IMR-90 (cell line): ENCODE measurements at places on chromosomes 3 and 15. TPM values are rescaled to one million over a fixed set of nuclear protein-coding genes. Genes with fewer than 3 reads are reported as not detected.
A peak's percentile ranks its signal among the peaks of the same experiment; 100 is the strongest.

Gene ITGA11
- total RNA-seq, result 2.5 and 4.1 TPM in 2 replicates

Gene NDUFB5
- 17.2 and 40.0 TPM in 2 replicates for total RNA-seq

Gene GOLGA6D
- total RNA-seq, result not detected in 2 replicates

Gene NOX5
- total RNA-seq, result under 0.01 TPM in 1 of 2 replicates, not detected in the other

Gene ATP13A5
- total RNA-seq, result not detected in 2 replicates

DNA sequence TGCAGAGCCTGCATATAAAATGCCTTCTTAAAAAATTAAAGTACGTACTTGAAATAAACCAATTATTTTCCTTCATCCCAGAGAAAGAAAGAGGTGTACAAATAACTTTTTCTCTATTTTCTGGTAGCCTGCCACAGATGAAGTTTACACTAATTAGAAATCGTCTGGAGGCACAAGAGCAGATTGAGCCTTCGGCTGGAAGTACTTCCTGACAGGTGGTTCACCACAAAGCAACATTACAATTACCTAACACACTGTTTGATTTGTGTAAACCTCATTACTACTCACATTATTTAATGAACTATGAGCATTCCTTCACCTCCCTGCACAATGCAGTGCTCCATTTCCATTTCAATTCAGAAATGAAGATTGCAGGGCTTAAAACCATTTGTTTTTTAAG is 856.1 kb downstream of the SI start:
- DNase-seq, result no peak

GRCh38 chr15:62545467-62546227 is 380.6 kb upstream of the C2CD4B start:
- DNase-seq, result peak; percentile 42

GRCh38 chr15:99925661-99926461 is 192.6 kb upstream of the LYSMD4 start:
- DNase-seq, result no peak

DNA sequence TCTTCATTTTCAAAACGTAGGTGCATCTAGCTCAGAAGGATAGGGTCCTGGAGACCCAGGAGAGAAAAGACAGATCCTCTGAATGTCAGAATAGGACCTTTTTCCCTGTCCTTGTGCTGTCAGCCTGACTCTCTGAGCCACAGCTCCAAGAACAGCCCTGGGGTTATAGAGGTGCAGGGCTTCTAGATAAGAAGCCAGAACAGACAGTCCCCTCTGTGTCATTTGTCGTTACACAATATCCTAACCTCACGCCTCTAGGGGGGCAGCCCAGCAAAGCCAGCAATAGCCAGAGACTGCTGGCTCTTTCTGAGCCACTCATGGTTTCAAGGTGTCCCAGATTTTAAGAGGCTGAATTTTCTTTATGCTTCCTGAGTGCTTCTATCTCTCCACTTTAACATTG is 153.2 kb upstream of the THBS1 start:
- no peak for DNase-seq

GRCh38 chr3:58627570-58627885 is 39.0 kb downstream of the FAM3D start:
- no peak for DNase-seq

DNA sequence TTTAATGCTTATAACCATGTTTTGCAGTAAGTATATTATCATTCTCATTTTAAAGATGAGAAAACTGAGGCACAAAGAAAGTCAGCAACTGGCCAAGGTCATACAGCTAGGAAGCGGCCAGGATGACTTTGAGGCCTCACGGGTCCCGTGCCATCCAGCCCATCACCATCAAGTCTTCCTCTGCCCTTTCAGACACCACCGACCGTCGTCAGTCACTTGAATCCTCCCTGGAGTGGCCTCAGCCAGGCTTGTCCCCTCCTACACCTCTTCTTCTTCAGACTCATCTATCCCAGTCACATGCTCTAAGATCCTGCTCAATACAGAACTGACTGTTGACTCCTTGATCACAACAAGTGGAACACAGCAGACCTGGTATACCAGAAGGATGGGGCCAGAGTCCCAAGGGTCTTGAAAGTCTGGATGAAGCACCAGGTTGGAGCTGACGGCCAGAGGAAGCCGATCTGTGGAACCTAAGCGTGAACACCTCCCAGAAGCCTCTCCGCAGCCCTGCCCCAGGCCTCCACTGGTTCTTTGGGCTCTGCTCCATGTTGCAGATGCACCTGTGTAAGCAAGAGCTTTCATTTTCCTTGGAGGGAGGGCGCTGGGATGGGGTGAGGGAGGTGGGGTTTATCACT is 22.1 kb downstream of the ITGA11 start:
- no peak for DNase-seq

DNA sequence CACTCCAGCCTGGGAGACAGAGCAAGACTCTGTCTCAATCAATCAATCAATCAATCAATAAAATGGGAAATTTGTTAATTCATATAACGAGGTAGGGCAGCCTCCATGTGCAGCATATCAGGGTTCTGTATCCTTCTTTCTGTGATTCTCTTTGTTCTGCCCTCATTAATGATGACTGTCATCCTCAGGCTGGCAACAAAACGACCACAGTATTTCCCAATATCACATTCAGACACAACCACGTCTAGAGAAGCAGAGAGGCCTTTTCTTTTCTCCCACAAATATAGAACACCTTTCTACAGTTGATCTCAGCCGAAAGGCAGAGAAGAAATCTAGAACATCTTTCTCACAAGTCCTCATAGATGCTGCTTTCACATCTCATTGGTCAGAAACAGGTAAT is 11.2 kb downstream of the CEP19 start:
- DNase-seq, result no peak

- DNase-seq, result no peak
These were observed 40.2 kb upstream of the ATP13A5 start for GRCh38 chr3:193418576-193419373.

DNA sequence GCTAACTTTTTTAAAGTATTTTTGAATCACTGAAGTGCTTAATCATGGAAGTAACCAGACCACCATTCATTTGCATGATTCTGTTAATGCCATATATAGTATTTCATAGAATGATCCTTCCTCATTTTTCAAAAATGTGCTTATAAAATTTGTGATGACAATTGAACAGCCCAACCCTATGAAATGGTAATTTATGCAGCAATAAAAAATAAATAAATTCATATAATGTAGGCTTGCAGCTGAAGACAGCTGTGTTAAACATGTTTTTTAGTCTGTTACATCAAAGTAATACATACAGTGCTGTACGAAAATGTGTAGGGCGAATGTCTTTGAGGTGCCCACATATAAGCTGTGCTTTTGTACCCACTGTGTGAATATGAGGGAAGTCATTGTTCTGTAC is 131.7 kb downstream of the FILIP1L start:
- no peak for DNase-seq

DNA sequence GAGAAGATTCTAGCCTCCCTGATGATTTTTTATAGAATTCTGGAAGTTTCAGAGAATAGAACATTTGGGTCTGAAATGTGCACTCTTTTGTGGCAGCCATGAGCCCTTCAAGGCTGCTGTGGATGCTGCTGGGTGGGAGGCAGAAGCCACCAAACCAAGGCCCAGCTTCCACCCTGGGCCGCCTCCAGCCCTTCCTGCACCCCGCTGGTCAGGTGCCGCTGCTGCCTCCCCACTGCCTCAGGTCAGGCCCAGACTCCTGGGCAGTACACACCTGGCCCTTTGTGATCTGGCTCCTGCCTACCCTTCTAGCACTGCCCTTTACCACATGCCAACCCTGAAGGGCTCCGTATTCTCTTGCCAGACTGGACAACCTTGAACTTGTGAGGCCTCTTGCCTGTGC is 28.3 kb downstream of the PPCDC start:
- DNase-seq, result no peak

- peak; percentile 65 for DNase-seq
These were observed 93.9 kb downstream of the RBPMS2 start for GRCh38 chr15:64681424-64682024.

DNA sequence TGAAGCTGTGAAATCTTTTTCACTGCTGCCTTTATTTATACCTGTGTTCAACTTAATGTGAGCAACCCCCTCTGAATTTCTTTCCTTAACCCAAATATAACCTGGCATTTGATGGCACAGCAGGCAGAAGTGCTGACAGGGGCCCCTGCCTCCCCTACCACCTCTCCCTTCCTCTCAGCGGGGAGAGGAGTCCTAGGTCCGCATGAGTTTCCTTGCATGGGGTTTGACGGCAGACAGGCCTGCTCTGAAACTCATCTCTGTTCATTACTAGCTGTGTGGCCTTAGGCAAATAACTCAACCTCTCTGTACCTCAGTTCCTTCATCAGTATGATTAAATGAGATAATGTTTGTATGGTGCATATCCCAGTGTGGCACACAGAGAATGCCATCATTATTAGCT is 79.7 kb downstream of the SEC22A start:
- no peak for DNase-seq

DNA sequence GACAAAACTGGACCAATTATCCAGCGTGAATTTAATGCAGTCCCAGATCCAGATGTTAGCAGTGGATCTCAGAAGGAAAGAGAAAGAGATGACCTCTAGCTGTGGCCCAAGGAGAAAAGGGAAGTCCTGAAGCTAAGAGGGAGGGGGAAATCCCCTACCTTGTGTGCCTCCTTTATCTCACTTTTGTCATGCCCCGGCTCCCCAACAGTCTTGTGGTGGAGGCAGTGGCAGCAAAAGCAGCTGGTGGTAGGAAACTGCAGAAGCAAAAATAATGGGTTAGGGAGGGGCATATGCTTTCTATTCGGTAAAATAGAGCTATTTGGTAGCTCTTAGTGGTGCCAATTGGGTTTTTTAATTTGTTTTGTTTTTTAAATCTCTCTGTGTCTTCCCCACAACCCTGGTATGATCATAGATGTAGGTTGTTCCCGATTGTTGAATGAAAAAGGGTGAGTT is 56.5 kb downstream of the MCTP2 start:
- no peak for DNase-seq

GRCh38 chr15:91200101-91200754 is 100.2 kb downstream of the SV2B start:
- DNase-seq, result no peak

GRCh38 chr3:146138902-146139301 is 22.1 kb downstream of the PLOD2 start:
- no peak for DNase-seq

DNA sequence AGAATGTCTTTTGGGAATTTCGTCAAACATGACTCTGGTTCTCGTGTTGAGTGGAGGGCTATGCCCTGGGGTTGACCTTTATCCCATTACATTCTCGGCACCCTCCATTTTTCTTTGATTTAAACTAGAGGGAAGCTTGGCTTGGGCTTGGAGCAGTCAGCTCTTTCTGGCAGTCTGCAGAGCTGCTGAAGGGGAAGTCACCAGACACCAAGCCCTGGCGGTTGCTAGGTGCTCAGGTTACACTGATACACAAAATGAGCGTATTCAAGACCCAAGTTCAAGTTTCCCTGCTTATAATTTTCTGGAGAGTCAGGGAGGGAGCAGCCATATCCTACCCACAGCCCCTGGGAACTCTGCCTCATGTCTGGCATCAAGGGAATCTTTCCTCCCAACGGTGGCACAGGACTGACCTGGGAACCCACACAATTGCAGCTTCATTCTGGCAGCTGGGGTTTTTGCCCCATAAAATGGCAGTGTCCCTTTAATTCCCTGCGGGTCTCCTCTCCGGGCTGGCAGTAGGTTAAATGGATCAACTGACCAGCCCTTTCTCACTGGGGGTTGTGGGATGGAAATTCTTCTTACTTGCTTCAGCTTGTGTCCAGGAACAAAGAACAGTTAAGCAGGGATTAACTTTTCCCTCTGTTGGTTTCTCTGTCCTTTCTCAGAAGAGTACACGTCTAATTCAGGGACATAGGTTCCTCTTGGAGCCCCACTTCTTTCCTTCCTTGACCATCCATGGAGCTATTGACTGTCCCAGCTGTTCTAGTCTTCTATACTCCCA is 110.0 kb upstream of the DLG1 start:
- peak; percentile 41 for DNase-seq

- DNase-seq, result no peak
These were observed 84.9 kb downstream of the NECTIN3 start for GRCh38 chr3:111156517-111156916.

GRCh38 chr15:65177901-65178300 is 7.2 kb downstream of the CLPX start:
- DNase-seq, result no peak

GRCh38 chr3:117919621-117920020 is 1115.0 kb downstream of the IGSF11 start:
- no peak for DNase-seq

DNA sequence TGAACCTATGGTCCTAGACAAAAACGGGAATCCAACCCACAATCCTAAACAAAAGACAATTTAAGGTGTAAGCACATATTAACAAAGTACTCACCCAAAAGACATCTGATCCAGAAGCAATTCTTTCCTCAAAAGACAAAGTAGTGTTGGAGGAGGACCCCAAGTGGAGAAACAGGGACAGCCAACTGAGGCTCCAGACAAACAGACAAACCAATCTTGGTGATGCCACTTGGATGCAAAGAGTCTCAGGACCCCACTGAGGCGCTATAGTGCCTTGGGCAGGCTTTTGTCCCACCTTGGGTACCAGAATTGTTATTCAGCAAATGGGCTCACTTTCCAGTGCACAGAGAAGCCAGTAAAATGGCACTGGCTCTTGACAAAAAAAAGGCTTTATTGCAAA is 613.8 kb downstream of the DIPK2A start:
- DNase-seq, result no peak

DNA sequence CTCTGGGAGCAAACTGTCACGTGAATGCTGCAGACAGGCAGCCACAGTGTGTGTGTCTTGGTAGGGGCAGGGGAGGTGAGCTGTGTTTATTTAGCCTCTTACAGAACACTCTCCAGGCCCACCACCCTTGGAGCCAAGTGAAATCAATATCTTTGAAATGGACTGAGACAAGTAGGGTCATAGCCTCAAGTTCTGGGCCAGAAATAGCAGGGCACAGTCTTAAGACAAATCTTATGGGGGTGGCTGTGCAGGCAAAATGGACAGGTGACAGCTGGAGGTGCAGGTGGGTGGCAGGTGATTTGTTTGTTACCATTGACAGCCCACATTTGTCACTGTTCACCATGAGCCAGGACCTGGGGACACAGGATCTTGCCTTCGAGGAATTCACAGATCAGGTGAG is 93.6 kb upstream of the NMNAT3 start:
- no peak for DNase-seq

GRCh38 chr3:179788996-179789395 is 136.2 kb downstream of the USP13 start:
- DNase-seq, result no peak

DNA sequence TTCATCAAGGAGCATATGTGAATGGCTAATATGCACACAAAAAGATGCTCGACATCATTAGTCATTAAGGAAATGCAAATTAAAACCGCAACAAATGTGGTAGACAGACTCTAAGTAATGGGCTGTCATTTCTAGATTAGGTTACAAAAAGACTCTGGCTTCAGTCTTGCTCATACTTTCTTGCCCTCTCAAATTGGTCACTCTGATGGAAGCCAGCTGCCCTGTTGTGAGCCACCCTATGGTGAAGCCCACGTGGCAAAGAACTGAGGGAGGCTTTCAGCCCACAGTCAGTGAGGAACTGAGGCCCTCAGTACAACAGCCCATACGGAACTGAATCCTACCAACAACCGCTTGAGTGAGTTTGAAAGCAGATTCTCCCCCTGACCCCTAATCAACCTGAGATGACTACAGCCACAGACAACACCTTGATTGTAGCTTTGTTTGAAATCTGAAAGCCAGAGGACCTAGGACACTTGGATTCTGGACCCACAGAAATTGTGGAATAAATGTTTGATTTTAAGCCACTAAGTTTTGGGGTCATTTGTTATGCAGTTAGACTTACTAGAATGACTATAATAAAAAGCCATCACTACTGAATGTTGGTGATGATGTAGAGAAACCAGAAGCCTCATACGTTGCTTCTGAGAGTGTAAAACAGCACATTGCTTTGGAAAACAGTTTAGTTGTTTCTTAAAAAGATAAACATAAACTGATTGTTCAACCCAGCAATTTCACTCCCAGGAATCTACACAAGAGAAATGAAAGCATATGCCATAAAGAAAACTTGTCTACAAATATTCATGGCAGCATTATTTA is 45.7 kb downstream of the EHHADH start:
- DNase-seq, result peak; percentile 61
